ENCODE measurements at places on chromosomes 7 and 10. TPM values are rescaled to one million over a fixed set of nuclear protein-coding genes. Genes with fewer than 3 reads are reported as not detected.

DNA sequence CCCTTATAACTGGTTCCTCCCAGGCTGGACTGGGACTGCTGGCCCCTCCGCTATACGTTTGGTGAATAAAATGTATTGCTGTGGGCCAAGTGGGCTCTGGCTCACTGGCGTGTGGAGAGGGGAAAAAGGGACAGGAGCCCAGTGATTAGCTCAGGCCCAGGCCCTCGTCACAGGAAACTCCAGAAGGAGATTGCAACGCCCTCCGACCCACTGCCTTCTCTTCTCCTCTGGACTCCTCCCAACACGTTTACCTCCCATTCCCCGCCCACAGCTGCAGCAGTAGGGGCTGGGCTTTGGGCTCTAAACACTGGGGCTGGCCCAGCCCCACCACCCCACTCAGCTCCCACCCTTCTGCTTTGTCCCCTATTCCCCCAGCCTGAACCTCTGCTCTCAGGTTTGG, 173.9 kb downstream of the NEURL1 start:
- DNase-seq: peak; percentile 67

DNA sequence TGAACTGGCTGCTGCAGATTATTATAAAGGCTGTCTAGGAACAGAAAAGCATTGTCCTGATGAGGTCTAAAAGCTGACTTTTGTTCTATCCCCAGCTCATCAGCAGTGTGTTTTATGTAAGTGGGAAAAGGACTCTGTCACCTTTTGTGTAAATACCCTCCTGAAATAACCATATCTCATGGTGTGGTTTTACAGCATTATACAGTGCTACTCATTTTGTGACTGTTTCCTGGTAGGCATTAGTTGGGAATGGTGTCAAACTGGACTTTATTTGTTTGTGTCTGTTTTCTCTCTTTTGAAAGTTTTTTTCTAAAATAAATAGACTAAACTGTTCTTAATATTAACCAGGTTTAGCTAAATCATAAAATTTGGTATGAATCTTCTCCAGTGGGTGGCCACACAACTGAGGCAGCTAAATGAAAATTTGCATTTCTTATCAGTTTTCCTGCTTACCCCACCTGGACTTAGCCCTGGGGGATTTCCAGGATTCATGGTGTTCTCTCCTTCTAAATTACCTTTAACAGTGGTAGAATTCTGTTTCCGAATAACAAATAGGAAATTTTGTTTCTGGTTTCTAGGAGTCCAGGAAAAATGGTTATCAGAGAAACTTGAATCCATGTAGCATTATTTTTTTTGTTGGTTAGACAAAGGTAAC, 140.9 kb downstream of the LHFPL3 start:
- DNase-seq: no peak

GRCh38 chr10:110883924-110884323, 12.2 kb downstream of the PDCD4 start:
- DNase-seq: no peak

- peak; percentile 94 for DNase-seq
Observed at GRCh38 chr7:32163141-32163806, 93.1 kb upstream of the PDE1C start.

GRCh38 chr10:71985542-71986250, 21.5 kb downstream of the CHST3 start:
- peak; percentile 63 for DNase-seq

Gene TMEM213
- total RNA-seq: not detected

GRCh38 chr10:4751211-4751610, 74.8 kb upstream of the AKR1E2 start:
- DNase-seq: no peak

- DNase-seq: no peak
Observed at GRCh38 chr7:123003539-123004126, 8.1 kb upstream of the TAS2R16 start.

Gene PRPS1L1
- not detected for total RNA-seq

Gene DKK1
- 558 TPM for total RNA-seq

Gene GIMAP6
- total RNA-seq: not detected

GRCh38 chr10:95377950-95378349, 87.1 kb upstream of the PDLIM1 start:
- no peak for DNase-seq

- no peak for DNase-seq
Observed at GRCh38 chr7:9600974-9601373, 1167.6 kb downstream of the NXPH1 start.

Gene SPOCK2
- total RNA-seq: not detected

GRCh38 chr10:31520986-31521831, 202.2 kb downstream of the ZEB1 start:
- no peak for DNase-seq

Data from GM23248 (cell line).